Activated CD8-positive, alpha-beta memory T cell treated with anti-CD3 and anti-CD28 coated beads for 1 hour (primary cell): ENCODE measurements at places on chromosomes 4 and X.

DNA sequence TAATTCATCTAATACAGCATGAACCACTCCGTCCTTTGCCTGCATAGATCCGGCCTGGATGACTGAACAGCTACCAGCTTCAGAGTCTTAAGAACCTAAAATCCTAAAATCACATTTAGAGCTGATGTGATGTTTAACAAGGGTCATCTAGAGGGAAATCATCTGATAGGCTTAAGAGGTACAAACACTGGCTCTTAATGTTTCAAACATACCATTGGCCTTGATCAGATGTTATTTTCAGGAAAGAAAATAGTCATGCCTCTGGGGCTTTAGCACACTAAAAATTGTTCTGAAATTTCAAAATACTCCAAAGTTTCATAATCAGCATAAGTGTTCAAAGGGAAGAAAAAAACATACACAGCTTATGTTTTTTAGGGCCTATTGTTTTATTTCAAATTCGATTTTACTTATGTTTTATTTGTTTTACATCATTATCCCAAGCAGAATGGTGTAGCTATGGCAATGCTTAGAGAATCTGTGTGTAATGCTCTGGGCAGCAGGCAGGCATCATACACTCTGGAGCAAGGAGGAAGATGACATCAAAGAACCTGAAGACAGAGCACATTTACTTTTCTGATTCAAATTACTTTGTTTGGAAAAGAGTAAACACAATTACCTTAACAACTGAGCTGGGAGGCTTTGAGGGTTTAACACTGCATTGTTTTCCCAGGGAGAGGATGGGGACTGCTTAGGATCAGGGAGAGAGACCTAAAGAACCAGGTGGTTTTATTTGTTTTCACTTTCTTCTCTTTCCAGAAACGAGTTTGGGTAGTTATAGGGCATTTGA lies 25.3 kb upstream of the LEF1 start:
- no peak for DNase-seq

GRCh38 chr4:94412658-94413038 lies 39.1 kb upstream of the PDLIM5 start:
- DNase-seq, result no peak

DNA sequence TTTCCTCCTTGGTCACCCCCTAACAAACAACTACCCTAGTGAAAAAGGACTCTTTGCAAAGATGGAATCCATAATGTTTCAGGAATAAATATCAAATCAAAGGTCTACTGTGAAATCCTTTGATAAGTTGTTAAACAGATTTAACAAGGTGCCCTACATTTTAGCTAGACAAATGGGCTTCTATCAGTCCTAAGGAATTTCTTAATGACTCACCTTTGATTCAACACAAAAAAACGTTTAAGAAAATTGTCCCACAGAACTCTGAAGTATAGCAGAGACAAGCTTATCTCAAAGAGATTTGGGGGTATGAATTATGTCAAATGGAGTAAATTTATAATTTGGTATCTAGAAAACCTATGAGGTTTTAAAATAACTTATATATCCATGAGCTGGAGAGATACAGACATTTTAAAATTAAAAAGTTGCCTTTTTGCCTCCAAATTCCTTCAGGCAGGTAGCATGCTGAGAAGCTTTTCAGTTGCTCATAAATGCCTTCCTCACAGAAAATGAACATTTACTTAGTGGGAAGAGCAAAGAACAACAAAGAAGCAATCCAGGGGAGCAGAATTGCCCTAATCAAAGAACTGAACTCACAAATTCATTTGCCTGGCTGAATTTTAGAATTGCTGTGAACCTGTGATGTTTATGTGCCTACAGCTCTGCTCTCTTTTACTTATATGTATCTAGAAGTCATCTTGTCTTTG lies 649.3 kb downstream of the STPG2 start:
- no peak for DNase-seq

DNA sequence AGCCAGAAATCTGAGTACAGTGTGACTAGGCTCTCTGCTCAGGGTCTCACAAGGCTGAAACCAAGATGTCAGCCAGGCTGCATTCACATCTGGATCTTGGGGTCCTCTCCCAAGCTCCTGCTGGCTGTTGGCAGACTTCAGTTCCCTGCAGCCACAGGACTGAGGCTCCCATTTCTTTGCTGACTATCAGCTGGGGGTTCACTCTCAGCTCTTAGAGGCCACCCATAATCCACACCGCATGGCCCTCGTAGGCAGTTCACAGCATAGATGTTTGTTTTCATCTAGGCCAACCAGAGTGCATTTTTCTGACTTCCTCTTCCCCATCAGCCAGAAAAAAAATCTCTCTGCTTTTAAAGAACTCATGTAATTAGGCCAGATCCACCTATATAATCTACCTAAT lies 8.2 kb upstream of the WDR44 start:
- no peak for DNase-seq

DNA sequence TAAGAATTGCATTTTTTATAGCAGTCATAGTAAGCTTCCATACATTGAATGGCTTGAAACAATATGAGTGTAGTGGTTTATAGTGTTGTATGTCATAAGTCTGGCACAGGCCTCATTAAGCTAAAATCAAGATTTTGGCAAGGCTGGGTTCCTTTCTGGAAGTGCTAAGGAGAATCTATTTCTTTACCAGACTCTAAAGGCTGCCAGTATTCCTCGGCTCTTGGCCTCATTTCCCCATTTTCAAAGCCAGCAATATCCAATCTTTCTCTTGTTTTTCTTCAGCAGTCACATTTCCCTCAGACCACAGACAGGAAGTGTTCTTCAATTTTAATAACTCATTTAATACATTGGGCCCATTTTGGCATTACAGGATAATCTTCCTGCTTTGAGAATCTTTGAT lies 1155.5 kb upstream of the PABPC4L start:
- DNase-seq, result no peak

DNA sequence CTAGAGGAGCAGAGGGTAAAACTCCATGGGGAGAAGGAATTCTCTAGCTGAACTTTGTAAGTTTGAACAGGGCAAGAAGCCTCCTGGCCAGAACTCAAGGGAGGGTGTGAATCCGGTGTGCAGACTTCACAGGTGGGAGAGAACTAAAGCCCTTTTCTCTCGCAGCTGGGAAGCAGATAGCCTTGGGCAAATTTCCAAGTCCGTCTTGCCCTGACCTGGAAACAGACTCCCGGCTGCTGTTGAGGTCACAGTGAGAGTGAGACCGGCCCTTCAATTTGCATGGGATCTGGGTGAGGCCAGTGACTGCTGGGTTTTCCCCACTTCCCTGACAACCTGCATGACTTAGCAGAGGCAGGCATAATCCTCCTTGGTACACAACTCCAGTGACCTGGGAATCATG lies 94.5 kb upstream of the ZNF827 start:
- DNase-seq, result no peak

DNA sequence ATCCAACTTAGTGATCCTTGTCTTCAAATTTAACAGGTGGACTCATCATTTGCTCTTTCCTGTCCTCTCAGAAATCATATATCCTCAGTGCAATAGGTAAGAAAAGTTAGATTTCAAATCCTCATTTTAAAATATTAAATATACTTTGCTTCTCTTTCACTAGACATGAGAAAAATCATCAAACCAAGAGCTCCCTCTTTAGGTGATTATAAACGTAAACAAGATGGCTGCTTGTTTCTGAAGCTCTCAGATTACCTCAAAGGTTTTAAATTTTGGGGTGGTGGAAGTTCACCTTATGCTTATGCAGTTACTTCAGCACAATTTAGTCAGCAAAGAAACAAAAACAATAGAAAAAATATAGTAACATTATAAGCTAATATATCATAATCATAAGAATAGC lies 27.3 kb downstream of the CSN3 start:
- no peak for DNase-seq

GRCh38 chrX:9797384-9798360 lies 11.4 kb downstream of the SHROOM2 start:
- DNase-seq, result no peak

DNA sequence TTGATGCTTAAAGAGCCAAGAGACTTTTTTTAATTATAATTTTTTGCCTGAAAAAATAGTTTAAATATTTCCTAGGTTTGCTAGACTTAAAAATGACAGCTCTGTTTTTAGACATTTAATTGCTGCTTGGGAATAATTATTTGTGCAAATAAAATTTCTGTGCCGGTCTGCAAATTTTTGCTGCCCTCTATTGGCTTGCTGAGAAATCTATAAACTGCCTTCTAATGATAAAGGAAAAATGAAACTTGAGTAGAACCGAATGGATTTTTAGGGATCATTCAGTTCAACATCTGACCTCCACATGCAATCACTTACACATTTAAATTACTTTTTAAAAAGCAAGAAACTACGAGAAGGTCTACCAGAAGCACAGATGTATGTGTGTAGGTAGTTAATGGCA lies 434.0 kb downstream of the FAM133A start:
- no peak for DNase-seq

DNA sequence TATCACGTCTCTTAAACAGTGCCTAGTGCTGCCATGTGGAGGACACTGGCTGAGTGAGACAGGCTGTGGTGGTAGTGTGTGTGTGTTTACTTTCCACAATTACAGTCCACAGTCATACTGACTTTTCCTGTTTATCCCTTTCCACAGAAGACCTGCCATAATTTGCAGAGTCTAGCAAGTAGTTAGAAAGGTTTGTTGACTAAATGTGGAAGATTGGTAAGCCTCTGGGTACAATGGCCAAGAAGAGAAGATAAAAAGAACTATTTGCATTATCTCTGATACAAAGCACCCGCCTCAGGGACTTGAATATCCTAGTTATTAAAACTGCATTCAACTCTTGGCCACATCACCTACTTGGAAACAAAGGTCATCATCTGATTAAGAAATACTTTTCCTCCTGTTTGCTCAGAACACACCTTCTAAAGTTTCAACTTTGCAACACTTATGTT lies 89.1 kb downstream of the FAM13A start:
- DNase-seq, result no peak

GRCh38 chr4:164731827-164732474 lies 22.0 kb upstream of the SMIM31 start:
- peak; percentile 5 for DNase-seq

DNA sequence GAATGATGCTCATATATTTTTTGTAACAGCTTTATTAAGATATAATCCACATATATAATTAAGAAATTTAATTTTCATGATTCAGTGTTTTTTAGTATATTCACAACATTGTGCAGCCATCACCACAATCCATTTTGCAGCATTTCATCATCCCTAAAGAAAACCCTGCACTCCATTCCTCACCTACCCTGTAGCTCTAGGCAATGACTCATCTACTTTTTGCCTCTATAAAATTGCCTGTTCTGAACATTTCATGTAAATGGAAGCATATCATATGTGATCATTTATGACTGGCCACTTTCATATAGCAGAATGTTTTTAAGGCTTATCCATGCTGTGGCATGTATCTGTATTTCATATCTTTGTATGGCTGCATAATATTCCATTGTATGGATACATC lies 339.9 kb downstream of the MAPK10 start:
- no peak for DNase-seq

- no peak for DNase-seq
Measured at GRCh38 chr4:81814987-81815541, 343.4 kb upstream of the RASGEF1B start.

GRCh38 chr4:83022724-83023450 lies 12.1 kb upstream of the COPS4 start:
- DNase-seq, result no peak

DNA sequence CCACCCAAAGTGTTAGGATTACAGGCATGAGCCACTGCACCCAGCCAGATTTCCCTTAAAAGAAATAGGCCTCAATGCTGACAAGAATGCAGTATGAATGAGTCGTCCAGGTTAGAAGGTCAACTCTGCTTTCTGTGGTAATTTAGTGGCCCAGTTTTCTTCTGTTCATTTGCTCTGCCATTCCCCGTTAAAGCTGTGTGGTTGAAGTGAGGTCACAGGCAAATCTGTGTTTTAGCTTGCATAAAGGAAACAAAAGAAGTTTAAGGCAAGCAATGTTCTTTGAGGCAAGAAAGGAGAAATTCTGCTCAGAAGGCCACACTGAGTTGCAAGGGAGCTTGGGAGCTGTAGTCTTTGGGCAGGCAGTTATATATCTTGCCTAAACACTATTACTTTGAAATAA lies 176.8 kb downstream of the LARP7 start:
- DNase-seq, result no peak

DNA sequence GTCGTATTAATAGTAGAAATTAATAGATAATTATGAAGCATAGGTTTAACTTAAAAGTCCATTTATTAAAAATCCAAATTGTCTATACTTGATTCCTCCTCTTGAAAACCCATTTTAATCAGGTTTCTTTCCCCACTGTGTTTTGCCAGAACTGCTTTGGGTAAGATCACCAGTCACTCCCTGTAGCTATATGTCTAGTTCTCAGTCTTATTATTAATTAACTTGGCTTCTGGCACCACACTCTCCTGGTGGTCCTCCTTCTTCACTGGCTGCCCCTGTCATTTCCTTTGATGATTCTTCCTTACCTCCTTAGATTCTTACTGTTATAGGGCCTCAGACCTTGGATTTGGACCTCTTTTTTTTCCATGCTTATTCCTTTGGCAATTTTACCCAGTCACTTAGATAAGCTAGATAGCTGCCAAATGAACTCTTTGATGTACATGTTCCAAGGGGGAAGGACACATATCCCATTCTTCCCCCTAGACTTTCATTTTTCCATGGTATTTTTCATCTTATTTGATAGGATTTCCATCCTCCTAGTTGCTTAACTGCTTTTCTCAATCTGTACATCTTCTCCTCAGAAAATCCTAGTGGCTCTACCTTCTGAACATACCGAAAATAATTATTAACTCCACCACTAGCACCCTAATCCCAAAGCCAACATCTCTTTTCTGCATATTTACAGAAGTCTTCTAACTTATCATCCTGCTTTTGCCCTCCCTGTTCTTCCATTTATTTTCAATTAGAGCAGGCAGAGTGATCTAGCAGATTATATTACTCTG lies 24.5 kb downstream of the GIMD1 start:
- no peak for DNase-seq

DNA sequence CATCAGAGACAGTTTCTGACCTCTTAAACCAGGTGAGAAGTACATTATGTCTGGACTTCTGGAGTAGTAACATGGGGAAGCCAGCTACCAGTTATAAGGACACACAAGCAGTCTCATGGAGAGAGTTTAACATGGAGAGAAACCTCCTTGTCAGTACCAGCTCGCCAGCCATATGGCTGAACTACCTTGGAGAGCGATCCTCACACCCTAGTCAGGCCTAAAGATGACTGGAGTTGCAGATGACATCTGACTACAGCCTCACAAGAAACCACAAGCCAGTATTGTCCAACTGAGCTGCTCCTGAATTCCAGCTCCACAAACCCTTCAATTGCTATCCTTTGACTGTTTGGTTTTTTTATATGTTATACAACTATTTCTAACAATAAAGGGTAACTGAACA lies 49.8 kb downstream of the PDHA2 start:
- no peak for DNase-seq

- no peak for DNase-seq
Measured at GRCh38 chr4:175246941-175247340, 328.8 kb downstream of the ADAM29 start.

GRCh38 chr4:158825433-158826036 lies 56.7 kb downstream of the FNIP2 start:
- no peak for DNase-seq

- no peak for DNase-seq
Measured at GRCh38 chr4:138706201-138706600, 309.4 kb upstream of the NOCT start.

DNA sequence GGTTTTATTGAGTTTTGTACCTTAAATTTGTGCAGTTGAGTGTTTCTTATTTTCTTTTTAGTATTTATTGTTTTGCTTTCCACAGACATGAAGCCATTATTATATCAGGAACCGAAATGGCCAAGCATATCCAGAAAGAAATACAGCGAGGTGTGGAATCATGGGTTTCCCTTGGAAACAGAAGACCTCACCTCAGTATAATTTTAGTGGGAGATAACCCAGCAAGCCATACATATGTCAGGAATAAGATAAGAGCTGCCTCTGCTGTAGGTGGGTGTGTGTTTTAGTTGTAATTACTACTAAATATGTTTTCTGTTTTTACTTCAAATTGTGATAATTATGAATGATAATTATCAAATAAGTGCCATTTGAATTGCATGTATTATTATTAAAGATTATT lies 16.5 kb downstream of the MTHFD2L start:
- no peak for DNase-seq
